ENCODE measurements at places on chromosomes 5 and 9.

GRCh38 chr5:17477043-17477442 lies 21.0 kb upstream of the TAF11L2 start:
- DNase-seq = no peak

DNA sequence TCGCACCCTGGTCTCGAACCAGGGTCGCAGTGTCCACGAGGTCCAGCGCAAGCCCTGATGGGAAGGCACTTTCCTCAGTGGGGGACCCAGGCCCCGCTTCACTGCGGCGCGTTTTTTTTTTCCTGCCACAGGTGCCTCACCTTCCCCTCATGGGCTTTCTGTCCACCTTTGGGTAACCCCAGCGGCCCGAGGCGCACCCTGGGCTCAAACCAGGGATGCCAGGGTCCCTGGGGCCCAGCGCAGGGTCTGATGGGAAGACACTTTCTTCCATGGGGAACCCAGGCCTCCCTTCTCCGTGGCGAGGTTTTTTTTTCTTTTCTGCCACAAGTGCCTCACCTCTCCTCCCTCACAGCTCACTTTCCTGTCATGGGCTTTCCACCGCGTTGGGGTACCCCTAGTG lies 1269.9 kb downstream of the FOXD4L5 start:
- DNase-seq = no peak

DNA sequence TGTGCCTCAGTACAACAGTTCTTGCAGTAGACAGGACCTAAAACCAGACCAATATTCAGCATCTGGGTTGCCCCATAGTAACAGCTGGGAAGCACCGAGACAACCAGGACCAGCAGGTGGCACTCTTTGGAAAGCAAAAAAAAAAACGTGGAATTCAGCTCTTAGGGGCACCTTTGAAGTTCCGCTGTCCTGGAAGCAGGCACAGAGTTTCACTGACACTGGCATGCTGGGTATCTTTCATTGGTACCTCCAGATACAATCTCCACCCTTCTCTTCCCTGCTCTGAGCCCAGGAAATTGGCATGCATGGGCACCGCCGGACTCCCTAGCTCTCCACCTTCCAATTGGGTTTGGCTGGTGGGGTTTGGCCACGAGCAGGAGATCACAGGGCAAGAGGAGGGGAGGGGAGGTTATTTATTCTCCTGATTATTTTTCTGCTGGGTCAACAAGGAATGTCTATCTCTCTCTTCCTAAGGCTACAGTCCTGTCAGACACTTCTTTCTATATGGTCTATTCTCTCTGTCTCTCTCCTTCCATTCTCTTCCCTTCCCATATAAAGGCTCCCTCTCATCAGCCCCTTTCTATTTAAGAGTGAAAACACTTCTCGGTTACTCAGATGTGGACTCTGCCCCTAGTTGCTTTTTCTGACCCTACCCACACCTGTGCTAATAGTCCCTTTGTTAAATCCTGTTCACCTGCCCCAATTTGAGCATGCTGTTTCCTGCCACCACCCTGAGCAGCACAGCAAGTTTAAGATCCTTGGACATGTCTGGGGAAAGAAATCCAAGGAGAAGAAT lies 1.9 kb upstream of the IDNK start:
- peak; percentile 47 for DNase-seq

GRCh38 chr9:4212661-4213060 lies 87.2 kb downstream of the GLIS3 start:
- DNase-seq = no peak

GRCh38 chr5:149969181-149969930 lies 8.8 kb downstream of the SLC26A2 start:
- no peak for DNase-seq

- DNase-seq = no peak
Observed at GRCh38 chr5:134175921-134176510, 734 bp downstream of the SKP1 start.

All from urothelium cell line (cell line).